ENCODE measurements at places on chromosomes 1 and 21.

DNA sequence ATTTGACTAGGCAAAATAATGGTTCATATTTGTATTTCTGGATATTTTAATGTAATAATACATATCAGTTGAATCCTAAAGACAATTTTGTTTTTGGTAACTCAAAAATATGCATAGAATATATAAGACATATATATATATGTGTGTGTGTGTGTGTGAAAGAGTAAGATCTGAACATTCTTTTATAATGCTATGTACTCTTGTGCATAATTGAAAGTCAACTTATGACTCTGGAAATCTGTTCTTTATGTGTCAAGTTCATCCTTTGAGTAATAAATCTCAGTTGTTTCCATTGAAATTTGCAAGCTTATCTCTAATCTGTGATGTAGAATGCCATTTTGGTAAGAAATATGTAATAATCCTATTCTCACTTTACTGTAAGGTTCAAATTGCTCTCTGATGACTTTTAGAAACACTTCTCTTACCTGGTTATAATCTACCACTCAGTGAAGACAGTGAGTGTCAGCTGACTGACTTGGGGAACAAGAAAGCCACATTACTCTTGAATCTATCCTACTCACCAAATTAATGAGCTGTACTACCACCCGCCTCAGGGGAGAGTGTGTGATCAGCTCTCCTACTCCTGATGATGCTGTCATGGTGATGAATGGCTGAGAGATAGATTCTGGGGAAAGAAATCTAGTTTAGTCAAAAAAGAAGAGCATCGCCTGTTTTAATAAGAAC, 15.0 kb upstream of the NEK7 start:
- no peak for DNase-seq

DNA sequence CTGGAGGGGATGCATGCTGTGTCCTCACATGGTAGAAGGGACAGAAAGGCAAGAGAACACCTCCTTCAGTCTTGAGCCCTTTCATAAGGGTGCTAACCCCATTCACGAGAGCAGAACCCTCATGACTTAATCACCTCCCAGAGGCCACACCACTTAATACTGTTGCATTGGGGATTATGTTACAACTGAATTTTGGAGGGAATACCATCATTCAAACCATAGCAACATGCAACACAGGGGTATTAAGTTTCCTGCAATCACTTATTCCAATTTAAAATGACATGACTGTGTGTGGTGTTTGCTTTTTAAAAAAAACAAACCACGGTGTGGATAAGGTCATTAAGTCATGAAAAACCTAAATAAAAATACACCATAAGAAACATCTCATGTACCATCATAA, 3.1 kb upstream of the LIN9 start:
- no peak for DNase-seq

DNA sequence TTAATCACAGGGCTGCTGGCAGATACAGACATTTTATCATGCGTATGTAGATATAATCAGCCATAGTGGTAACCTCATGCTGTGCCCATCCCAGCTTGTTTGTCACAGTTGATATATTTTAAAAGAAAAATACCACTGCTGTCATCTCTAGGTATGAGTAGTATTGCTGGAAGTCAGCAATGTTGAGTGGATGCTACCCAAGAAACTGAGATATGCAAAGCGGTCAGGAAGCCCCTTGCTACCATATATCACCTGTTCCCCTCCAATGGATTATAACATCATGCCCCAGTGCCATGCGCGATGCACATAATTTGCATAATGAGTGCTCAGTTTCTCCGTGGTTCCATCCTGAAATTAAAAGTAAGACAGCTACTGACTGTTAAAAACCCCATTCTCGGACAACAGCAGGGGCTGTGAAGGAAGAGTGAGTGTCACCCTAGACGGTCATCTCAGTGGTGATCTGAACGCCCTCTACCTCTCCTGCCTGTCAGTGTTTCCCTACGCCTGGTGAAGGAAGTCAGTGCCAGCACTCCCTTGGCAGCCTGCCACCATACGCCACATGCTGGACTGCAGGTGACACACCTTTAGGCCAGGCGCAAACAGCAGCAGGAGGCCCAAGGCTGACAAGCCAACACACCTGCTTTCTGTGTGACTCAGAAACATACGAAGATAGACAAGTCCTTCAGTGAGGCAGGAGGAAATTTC, 2.7 kb downstream of the IL10RB start:
- no peak for DNase-seq

DNA sequence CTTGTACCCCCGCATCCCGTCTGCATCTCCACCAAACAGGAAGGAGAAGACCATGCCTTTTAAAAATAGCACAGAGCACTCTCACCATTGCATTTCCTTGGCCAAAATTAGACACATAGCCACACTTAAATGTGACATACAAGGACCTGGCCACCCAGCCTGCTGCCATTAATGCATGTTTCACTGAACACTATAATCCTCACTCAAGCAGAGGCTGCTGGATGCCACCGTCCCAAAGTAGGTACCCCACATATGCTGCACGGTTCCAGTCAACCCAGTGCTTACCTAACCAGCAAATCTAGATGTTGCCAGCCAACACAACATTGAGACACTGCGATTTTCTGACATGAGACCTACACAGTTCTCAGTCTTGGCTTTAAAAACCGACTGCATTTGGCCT, 107.7 kb downstream of the ADSS2 start:
- no peak for DNase-seq

DNA sequence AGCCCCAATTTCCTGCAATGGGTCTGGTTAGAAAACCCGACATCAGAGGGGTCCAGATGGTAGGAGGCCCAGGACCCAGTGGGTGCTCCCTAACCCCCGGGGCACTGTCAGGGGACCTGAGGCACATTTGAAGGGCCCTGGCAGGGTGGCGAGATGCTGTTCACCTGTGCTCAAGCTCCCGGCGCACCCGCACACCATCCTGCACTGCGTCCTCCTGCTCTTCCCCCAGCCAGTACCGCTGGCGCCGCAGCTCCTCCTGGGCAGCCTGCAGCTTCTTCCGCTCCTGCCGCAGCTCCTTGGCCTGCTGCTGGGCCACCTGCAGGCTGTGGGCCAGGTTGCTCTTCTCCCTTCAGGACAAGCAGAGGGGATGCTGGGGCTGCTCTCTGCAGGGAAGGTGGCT, 36.0 kb downstream of the RNU1-1 start:
- no peak for DNase-seq

Measured in stimulated activated CD8-positive, alpha-beta memory T cell treated with anti-CD3 and anti-CD28 coated beads, Interleukin-15, amount 100 ng/mL, for 24 hours (primary cell).